Mesenteric fat pad (tissue), 1 donor: ENCODE measurements at places on chromosomes 4 and X. TPM values are rescaled to one million over a fixed set of nuclear protein-coding genes. Genes with fewer than 3 reads are reported as not detected.

GRCh38 chr4:5711479-5712184, 631 bp downstream of the EVC start:
- peak; percentile 75 for DNase-seq

DNA sequence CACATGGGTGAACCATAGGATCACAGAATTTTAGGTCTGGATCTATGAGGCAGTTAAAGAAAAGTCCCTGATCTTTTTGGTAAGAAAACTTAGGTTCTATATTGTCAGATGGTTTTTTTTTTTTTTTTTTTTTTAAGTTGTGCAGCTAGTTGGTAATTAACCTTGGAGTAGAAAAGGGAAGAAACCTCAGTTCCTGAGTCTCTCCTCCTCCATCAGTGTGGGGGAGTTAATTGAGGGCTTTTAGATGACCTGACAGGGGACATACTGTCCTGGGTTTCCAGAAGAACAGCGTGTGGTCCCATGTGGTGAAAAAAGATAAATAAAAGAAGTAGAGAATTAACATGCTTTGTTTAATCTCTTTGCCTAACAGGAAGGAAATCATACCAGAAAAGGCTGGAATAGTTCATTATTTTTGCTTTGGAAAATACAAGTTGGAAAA, 123.7 kb downstream of the ARHGAP10 start:
- no peak for DNase-seq

DNA sequence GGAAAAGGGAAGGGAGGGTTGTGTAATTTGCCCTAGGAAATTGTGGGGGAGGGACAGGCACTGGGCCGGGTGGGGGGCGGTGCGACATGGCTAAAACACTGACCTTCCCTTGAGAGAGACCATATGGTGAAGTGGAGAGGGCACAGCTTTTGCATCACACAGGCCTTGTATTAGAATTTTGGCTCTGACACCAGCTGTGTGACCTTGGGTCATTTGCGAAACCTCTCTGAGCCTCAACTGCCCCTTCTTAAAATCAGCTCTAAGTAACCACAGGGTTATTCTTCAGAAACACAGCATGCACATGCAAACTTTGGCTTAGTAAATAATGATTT, 25.8 kb downstream of the PDGFRA start:
- DNase-seq: no peak

DNA sequence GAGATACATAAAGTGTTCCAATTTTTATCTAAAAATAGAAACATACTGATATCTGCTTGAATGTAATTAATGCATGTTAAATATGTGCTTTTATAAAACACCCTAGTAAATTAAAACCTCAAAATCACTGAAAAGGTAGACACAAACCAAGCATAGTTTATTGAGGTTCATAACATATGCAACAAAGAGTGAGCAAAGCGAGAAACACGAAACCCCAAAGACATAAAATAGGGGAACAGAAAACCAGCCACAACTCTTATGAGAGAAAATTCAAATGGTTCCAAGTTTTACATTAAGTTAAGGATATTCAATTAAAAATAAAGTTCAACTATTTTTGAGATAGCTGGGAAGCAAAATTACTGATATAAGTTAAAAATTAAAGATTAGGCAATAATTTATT, 336.4 kb upstream of the AGA start:
- DNase-seq: no peak

Gene DGKK
- not detected for total RNA-seq

DNA sequence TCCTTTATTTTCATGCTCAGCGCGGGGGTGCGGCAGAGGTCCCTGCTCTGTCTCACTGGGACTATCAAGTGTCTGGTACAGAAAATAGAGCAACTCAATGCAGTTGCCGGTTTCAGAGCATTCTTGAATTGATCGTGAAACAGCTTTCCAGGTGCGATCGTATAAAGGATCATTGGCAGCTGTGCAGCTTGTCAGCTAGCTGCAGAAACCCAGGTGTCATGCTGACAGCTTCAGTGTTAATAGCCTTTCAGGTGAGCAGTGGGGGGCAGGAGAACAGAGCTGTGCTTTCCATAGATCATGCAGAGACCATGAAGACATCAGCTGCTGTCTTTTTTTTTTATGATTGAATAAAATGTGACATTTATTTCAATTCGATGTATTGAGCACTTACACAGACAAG, 583.9 kb downstream of the NLGN4X start:
- DNase-seq: no peak

GRCh38 chr4:1177274-1178141, 5.1 kb upstream of the SPON2 start:
- DNase-seq: no peak

Gene KCND1
- 1.3 TPM for total RNA-seq

GRCh38 chr4:72918362-72918761, 151.2 kb downstream of the COX18 start:
- DNase-seq: no peak

GRCh38 chr4:113646442-113646822, 115.1 kb downstream of the CAMK2D start:
- no peak for DNase-seq

GRCh38 chr4:184192933-184193332, 24.7 kb downstream of the ENPP6 start:
- DNase-seq: no peak

DNA sequence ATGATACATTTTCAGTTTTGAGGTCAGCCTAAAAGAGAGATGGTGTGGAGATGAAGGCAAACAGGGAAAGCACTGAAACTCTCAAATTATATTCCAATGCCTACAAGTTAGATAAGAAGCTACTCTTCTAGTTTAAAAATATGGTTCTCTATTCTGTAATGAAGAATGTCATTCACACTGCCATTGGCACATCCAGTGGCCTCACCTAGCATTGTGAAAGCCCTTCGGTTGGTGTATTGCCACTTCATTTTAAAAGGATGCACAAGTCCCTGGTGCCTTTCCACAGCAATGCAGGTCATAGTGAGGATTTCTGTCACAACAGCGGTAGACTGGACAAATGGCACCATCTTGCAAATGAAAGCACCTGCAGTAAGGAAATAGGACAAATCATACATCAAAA, 40.6 kb downstream of the QRFPR start:
- no peak for DNase-seq

DNA sequence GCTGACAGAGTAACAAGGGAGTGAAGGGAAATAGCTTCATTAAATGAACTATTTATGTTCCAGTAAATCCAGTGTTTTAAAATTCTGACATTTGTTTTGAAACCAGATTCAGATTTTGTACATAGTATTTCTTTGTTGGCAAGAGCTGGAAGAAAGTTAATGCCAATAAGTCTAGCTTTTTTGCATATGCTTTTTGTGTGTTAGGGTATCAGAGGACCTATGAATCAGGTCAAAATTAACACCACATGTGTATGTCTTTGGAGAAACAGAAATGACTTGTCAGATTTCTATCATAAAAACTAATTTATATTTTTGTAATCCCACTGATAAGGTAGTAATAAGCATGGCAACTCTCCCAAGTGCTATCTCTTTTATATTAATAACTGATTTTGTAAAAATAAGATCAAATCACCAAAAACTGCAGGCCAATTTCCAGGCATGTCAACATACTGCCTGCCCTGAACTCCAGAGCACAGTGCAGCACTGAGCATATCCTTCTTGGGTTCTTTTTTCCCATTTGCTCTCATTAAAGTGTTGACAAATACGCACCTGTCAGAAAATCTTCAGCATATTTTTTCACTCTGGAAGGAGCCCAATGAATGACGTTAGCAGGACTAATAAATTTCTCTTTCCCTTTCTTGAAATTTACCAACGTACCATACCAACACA, 65.5 kb downstream of the SH3RF1 start:
- no peak for DNase-seq

Gene MAGEA8
- total RNA-seq: not detected

Gene PGK1
- 339 TPM for total RNA-seq
